ENCODE measurements at places on chromosomes 1 and 21.

GRCh38 chr1:151157067-151157531 is 650 bp downstream of the TNFAIP8L2 start:
- no peak for DNase-seq

GRCh38 chr1:107365527-107366240 is 224.8 kb downstream of the NTNG1 start:
- DNase-seq, result no peak

- no peak for DNase-seq
These were observed 24.3 kb downstream of the F13B start for GRCh38 chr1:197042676-197043341.

DNA sequence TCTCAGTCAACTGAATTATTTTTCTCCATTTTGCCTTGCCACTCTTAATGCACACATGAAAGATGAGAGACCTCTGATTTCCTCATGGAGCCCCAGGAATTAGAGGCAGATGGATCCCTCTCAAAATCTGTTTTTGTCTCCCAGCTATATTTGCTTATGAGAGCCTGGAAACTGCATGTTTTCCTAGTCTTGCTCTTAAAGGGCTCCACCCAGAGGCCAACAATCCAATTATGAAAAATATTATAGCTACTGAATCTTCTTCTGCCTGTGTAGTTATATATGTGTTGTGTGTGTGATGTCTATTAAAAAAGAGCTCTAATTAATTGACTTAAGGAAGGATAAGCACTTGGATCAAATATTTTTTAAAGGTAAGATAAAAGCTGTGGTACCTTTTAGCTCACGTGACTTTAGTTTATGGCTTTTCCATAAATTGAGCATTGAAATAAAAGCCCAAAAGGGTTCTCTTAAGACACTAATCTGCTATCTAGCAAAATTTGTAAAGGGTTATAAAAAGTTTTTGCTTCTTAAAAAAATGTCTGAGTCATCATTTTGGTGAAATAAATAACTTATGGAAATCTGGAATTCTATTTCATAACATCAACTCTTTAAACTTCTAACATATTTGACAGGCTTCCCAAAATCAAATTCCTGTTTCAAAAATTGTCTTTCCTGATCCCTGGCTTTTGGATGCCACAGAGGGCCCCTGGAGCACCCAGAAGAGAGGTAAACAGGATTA is 31.2 kb upstream of the TSPEAR start:
- DNase-seq, result no peak

- no peak for DNase-seq
These were observed 212.5 kb upstream of the MAP1LC3C start for GRCh38 chr1:242211254-242212022.

DNA sequence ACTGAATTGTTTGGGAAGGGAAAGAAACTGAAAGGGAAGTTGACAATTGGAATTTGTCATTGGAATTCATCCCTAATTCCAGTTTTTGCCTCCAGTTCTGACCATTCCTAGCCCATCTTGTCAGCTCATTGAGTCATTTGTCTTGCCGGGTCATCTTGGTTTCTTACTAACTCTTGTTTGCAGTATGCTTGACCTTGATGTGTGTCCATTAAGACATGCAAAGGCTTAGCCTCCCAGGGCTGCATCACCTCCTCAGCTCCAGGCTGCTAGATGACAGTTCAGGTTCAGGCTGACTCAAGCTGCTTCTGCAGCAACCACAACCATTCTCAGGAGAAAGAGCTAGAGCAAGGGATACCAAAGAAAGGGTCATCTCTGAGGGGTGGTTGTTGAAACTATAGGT is 151.3 kb upstream of the PTGFR start:
- no peak for DNase-seq

DNA sequence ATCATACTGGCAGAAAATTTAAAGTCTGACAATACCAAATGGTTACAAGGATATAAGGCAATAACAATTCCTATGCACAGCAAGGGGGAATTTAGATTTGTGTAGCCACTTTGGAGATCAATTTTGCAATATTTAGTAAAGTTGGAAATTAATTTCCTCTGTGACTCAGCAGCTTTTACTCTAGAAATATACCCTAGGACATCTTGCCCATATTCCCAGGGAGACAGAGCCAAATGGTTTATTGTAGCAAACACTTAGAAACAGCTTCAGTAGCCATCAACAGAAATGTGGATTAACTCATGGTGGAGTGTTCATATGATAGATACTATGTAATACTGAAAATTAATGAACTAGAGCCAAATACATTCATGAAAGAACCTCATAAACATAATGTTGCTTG is 104.6 kb downstream of the BACH1 start:
- DNase-seq, result no peak

DNA sequence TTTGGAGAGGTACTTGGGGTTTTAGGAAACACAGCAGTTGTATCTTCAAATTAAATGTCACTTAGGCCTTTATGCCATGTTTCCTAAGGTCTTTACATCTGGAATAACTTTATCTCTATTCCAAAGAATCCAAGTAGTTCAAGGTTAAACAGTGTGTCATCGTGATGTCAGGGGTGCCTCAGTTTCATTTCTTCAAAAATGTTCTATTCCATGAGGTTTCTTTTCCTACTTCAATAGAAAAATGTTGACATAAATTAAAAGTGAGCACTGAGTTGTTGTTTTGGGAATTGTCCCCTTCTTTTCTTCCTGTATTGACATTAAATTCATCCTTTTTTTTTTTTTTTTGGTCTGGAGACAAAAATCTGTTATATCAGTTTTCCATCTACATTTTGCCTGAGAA is 160.6 kb upstream of the C21orf91 start:
- DNase-seq, result no peak

GRCh38 chr1:172212124-172212523 is 208.4 kb upstream of the C1orf105 start:
- no peak for DNase-seq

- DNase-seq, result no peak
These were observed 372.6 kb downstream of the AGBL4 start for GRCh38 chr1:49651136-49651535.

DNA sequence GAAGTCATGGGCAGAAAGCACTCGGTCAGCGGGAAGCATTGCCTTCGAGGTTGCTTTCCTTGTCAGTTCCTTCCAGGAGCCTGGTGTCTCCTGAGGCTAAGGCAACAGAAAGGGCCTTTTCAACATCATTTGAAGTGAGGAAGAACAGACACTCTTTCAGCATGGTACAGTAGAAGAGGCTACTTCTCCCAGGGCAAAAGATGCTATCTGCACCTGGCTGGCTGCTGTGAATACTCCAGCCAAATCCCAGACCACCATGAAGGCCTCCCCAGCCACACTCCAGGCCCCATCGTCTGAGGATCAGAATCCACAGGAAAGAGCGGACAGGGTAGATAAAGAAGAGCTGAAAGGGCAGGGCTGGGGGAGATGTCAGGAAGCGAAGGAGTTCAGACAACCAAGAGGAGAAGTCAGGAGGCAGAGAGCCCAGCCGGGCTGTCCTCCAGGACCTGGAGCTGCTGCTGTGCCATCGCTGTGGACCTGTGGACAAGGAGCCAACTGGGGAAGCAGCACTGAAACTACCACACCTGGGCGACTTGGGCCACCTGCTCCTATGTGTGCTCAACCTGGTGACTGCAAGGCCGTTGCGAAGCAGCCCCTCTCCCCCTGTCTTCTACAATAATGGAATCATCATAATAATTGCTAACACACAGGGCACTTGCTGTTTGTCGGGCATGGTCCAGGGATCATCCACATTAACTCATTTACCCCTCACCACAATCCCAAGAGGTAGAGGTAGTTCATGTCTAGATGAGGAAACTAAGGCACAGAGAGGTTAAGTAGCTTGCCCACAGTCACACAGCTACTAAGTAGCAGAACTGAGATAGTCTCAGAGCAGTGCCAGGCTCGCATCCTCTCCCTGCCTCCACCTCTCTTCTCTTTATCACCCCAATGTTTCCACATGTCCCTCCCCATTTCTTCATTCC is 88.0 kb upstream of the ZBTB40 start:
- no peak for DNase-seq

DNA sequence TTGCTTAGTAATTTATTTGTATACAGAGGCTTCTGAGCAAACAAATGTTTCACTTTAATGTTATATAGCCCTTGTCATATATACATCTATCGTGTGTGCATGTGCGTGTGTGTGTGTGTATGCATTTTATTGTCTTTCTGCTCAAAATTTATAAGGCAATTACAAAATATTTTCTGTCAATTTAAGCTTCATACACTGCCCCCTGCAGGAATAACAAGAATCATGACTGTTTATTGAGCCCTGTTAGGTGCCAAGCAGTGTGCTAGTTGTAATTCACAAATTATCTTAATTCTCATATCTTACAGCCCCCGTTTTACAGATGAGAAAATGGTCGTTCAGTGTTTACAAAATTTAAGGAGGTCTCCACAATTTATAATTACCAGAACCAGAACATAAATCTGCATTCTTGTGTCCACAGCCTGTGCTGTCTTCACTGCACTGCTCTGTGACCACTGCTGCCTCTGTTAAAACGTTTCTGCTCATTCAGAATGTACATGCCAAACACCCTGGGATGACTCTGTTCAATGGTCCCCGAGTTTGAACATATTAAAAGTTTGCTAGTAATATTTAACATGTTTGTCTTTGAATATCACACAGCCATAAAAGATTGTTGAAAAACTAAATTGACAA is 181.3 kb downstream of the ATP6V1G3 start:
- no peak for DNase-seq

DNA sequence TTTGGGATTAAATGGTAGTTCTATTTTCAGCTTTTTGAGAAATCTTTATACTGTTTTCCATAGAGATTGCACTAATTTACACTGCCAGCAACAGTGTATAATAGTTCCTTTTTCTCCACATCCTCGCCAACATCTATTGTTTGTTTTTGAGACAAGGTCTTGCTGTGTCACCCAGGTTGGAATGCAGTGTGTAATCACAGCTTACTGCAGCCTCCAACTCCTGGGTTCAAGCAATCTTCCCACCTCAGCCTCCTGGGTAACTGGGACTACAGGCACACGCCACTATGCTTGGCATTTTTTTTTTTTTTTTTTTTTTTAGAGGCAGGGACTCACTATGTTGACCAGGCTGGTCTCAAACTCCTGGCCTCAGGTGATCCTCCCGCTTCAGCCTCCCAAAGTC is 164.5 kb upstream of the CXADR start:
- no peak for DNase-seq

DNA sequence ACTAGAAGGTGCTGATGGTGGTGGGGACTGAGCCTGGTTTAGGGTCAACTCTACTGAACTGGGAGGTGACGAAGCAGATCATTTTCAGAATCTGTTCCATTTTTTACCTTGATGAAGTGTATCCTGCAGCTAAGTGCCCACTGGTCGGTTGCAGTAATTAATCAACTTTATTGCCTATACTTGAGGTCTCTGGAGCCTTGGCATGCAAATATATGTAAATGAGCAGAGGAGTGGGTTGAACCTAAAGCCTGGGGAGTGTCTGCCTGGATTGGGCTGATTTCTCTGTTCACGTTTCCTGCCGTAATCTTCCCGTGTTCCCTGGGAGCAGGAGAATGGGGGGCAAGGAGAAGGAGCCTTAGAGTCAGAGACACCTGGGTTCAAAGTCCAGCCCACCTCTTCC is 286.8 kb downstream of the PTPRU start:
- DNase-seq, result no peak

DNA sequence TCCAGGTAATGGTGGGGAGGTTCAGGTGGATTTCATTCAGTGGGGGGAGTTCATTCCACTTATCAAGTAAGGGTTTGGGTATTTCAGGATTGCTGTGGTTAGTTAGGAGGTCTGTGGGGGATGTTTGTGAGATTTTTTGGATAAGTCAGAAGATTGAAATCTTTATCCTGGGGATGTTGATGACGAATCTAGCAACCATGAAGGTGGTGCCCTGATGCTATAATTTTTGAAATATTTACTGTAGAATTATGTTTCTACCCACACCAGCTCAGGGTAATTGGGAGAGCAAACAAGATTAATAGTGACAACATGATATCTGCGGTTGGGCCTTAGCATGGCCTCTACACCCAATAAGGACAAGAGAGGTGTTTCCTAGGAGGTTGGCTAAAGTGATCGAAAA is 28.3 kb downstream of the SUCO start:
- no peak for DNase-seq

DNA sequence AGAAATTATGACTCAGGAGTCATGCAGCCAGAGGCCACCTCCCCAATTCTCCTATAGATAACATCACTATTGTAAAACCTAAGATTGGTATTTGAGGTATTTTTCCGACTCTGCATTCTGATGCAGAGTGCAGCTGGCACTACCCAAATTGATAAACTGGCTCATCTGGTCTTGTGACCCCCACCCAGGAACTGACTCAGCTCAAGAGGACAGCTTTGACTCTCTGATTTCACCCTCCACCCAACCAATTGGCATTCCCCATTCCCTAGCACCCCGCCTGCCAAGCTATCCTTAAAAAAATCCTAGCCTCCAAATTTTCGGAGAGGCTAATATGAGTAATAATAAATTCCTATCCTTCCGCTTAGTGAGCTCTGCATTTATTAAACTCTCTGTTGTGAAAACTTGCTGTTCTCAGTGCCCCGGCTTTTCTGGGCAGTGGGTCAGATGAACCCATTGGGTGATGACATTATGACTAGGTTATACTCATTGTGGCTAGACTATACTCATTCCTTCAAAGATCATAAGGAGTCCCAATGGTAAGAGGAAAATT is 39.4 kb upstream of the EPS15 start:
- no peak for DNase-seq

GRCh38 chr1:13616234-13616633 is 32.6 kb downstream of the PDPN start:
- no peak for DNase-seq

DNA sequence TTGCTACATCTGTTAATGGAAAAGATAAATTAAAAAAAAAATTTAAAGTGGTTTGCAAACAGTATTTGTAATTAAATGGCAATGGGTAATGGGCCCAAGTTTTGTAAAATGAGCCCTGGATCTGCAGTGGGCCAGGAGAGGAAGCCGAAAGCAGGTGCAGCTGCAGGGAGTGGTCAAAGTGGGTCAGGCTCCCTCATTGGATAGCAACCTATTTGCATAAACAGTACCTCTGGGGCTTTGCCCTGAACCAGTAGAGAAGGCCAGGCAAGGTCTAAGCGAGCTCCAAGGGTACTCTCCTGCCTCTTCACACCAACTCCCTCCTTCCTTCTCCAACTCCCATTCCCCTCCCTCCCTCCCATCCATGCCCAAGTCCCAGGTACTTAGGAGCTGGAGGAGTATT is 138.9 kb downstream of the HMGB4 start:
- DNase-seq, result no peak

GRCh38 chr1:45929257-45929687 is 125.9 kb downstream of the MAST2 start:
- no peak for DNase-seq

DNA sequence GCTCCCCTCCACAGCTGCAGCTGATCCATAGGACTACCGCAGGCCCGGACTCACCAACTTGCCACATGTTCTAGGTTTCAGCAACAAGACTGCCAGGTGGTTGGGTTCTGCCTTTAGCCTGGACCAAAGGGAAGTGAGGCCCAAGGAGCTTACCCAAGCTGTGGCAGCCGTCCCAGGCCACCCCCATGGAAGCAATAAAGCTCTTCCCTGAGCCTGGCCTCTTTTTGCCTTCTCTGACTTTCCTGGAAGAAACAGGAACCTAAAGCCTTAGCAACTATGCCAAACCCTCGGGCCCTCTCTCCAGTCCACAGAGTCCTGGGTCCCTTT is 2.7 kb upstream of the ARTN start:
- no peak for DNase-seq

Measured in activated CD4-positive, alpha-beta T cell treated with anti-CD3 and anti-CD28 coated beads, Interleukin-2, amount 50 U/mL, for 24 hours (primary cell).